ENCODE measurements at places on chromosomes 2 and 18.

GRCh38 chr2:197920088-197920487 is 115.7 kb downstream of the PLCL1 start:
- no peak for DNase-seq

- DNase-seq: no peak
Measured at GRCh38 chr2:19577723-19578122, 219.3 kb upstream of the OSR1 start.

GRCh38 chr2:231057590-231057989 is 923 bp downstream of the PSMD1 start:
- no peak for DNase-seq

- no peak for DNase-seq
Measured at GRCh38 chr2:126942427-126943203, 43.9 kb downstream of the TEX51 start.

DNA sequence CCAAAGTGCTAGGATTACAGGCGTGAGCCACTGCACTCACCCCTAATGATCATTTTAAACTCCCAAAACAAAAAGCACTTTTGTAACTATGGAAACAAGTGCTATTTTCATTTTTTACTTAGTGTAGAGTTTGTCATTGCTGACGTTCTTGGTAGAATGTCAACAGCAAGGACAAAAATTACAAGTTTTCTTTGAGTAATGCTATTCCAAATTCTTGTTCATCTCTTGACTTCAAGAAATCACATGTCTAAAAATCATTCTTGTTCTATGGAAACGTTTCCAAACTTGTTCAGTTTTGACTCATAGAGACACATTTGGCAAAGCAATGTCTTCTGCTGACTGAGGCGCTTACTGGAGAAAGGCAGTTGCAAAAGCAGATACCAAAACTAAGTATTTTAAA is 82.6 kb downstream of the MBP start:
- no peak for DNase-seq

- DNase-seq: peak; percentile 46
Measured at GRCh38 chr2:197309691-197310231, 819 bp downstream of the ANKRD44 start.

DNA sequence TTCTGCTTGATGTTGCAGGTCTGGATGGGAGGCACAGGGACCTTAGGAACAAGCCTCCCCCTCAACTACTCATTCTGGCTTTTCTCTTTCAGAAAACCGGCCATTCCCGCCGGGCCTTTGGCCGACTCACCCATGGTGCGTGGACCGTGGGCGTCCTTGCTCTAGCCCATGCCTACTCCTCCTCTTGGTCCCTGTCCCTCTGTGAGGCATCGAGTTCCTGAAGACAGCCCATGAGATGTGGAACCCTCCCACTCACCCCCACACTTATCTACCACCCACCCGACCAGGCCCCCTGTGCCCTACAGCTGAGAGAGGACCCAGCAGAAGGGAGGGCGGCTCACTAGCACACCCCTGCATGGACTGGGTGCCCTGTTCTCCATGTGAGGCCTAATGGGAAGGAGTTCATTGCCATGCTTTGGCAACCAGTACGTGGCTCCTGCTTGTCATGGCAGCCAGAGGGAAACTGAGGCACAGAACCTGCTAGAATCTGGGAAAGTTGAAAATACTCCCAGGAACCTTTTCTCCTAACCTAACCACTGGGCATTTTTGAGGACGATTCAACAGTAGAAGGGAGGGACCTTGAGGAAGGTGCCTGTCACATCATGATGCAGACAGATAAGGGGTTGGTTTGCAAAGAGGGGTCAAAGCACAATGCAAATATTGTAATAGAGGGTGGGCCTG is 8.5 kb downstream of the SPEG start:
- no peak for DNase-seq

DNA sequence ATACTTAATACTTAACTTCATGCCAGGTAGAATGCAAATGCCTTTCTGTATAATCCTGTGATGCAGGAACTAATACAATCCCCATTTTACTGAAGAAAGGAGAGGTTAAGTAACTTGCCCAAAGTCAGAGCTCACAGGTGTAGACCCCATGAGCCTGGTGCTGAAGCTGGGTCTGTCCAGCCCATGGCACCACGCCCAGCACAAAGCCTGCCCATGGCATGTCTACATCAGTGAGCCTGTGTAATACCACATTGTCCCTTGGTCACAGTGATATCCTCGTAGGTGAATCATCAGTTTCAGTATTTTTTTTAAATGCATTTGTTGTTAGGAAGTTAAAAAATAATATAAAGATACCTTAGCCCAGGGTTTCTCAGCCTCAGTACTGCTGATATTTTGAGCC is 69.9 kb upstream of the MCFD2 start:
- DNase-seq: no peak

DNA sequence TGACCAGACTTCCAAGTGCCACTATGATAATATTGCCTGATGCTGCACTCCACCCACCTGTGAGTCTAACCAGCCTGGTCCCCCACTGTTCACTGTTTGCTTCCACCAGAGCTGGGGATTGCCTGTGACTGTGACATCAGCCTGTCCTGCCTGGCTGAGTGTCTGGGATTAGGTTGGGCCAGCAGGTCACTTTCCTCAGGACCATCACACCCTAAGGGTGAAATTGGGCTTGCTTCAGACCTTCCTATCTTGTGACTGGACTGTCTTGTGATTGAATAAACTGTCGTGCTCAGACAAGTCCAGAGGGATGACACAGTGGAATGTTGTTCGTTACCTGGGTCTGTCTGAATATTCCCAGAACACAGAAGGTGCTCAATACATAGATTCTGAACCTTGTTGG is 87.4 kb upstream of the HK2 start:
- no peak for DNase-seq

GRCh38 chr2:208031608-208032019 is 6.3 kb upstream of the PLEKHM3 start:
- DNase-seq: no peak

GRCh38 chr18:2846636-2847316 is at the start of gene EMILIN2:
TSS of gene EMILIN2 (plus strand) at chr18:2847006. CDS start at chr18:2847189, 183 bp downstream.
- DNase-seq: no peak

DNA sequence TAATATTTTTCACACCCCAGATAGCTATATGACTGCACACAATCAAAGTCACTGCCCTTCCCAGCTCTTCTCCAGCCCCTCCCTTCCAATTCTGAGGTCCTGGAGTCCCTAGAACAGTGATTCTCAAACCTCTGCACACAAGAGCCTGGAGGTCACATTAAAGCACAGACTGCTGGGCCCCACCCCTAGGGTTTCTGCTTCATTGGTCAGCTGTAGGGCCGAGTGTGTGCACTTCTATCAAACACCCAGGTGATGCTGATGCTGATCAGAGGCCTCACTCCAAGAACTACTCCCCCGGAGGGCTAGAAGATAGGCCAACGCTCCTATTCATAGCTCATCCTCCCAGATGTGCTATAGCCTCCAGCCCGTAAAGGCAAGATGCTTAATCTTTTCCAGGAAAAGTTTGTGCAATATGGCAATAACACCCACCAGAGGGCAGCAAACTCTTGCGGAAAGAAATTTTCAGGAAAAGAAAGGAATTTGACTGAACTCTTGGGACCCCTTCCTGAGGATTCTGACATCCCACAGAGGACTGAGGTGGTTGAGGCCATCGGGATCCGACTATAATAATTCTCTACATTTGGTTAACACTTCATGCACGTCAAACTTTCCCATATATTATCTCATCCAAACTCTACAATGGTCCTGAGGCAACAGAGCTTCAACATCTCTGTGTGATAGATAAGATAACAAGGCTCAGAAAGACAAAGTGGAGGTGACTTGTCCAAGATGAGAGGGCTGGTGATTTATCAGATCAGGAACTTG is 194.2 kb upstream of the PKDCC start:
- DNase-seq: peak; percentile 52

- DNase-seq: no peak
Measured at GRCh38 chr2:39099870-39100728, 20.8 kb downstream of the SOS1 start.

DNA sequence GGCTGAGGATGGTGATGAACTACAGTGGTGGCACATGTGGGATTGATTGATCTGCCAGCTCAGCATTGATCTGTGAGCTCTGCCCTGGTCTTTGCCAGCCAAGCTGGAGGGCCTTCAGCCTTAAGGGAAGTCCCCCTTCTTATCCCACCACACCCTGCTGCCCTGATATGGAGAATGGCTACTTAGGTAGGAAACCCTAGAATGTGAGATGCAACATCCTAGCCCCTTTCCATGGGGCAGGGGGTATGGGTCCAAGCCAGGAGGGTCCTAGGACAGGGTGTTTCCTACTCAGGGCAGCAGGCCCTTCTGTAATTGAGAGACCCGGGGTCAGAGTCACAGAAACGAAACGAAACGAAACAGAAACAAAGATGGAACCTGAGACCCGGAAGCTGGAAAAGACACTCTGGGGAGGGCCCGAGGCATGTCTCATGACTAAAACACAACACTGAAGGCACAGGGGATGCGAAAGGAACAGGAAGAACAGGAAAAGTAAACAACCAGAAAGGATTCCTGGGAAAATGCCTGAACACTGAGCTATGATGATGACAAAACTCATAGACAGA is 16.9 kb upstream of the SULT1C2 start:
- DNase-seq: no peak

- no peak for DNase-seq
Measured at GRCh38 chr2:64440843-64441242, 13.1 kb upstream of the LGALSL start.

DNA sequence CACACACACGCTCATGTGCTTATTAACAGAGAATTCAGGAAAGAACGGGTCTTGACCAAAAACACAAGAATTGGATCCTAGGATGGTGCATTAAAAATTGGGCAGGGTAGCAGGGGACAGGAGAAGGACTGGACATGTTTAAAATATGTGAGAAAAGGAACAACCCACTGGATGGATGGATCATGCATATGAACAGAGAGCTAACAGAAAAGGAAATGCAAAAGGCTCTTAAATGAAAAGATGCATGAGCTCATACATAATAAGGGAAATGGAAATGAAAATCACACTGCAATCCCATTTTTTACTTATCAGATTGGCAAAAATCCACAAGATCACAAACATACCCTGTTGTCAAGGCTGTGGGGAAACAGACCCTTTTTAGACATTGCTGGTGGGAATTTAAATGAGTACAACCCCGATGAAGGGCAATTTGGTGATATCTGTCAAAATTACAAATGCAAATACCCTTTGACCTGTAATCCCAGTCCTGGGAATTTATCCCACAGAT is 440.6 kb upstream of the SLC14A2 start:
- no peak for DNase-seq
